Stimulated activated CD4-positive, alpha-beta T cell treated with anti-CD3 and anti-CD28 coated beads, Interleukin-15, amount 100 ng/mL, for 1 hour (primary cell): ENCODE measurements at places on chromosomes 12 and 14.
A peak's percentile ranks its signal among the peaks of the same experiment; 100 is the strongest.

GRCh38 chr12:85138833-85139232 lies 102.7 kb downstream of the LRRIQ1 start:
- DNase-seq = no peak

GRCh38 chr14:85190251-85190650 lies 339.7 kb upstream of the FLRT2 start:
- no peak for DNase-seq

- DNase-seq = no peak
Observed at GRCh38 chr14:100567009-100567876, 20.0 kb downstream of the BEGAIN start.

- peak; percentile 30 for DNase-seq
Observed at GRCh38 chr12:79934281-79935020, 446 bp downstream of the PPP1R12A start.

GRCh38 chr12:9763025-9763424 lies 2.3 kb upstream of the CD69 start:
- no peak for DNase-seq

- DNase-seq = no peak
Observed at GRCh38 chr12:57734591-57734990, 4.0 kb downstream of the AGAP2 start.

DNA sequence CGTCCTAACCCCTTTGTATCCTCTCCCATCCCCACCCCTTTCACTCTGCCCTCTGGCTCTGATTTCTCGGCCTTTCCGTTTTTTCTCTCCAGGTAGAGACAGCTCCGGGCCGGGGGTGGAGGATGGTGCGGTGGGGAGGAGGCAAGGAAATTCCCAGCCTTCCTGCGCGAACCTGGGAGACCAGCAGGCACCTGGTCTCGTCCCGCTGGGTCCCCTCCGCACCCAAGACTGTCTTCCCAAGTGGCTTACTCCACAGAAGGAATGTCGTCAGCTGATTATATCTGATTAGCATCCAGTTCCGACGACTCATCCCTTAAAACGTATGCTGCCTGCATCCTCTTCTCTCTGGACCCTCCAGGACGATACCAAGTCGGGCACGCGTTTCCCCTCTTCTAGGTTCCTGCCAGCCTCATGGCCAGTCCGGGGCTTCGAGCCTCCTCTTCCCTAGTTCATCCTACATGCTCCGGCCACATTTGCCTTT lies 42.2 kb upstream of the CAPRIN2 start:
- DNase-seq = no peak

- DNase-seq = no peak
Observed at GRCh38 chr12:28857369-28857768, 291.7 kb upstream of the FAR2 start.
